GM19239 (cell line): ENCODE measurements at places on chromosomes 7 and 10.

DNA sequence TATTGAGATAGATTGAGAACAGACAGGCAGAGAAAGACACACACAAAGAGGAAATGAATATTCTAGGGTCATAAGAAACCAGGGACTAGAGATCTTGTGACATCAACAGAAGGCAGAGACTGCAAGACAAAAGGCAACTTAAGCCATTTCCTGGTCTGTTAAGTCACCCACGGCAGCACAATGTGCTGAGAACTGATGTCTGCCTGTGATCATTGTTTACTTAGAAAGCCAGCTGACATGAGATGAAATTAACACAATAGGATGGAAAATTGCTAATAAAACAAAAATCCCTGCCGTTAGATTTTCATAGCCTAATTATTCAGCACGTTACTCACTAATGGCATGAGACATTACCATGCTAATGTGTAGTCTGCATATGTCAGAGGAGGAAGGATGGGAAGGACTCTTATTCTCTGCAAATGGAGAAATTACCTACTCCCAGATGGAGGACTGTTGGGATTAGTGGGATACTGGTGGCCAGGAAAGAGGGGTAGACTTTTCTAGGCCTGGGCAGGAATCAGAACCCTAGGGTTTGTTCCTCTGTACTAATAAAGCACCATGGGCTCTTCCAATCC is 191.3 kb upstream of the PODXL start:
- no peak for DNase-seq

DNA sequence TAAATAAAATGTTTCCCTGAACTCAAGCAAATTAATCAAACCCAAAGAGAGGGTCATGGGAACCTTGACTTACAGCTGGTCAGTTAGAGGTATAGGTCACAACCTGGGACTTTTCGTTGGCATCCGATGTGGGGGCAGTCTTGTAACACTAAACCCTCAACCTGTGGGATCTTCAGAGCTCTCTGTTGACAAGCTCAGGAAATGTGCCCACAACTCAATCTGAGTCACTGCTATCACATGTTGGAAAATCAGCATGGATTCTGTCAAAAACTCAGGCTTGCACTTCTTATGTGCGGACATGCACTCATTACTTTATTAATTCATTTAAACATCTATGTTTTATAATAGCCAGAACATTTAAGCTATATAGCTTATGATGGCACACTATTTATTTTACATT is 424.6 kb upstream of the SORCS1 start:
- DNase-seq, result no peak

DNA sequence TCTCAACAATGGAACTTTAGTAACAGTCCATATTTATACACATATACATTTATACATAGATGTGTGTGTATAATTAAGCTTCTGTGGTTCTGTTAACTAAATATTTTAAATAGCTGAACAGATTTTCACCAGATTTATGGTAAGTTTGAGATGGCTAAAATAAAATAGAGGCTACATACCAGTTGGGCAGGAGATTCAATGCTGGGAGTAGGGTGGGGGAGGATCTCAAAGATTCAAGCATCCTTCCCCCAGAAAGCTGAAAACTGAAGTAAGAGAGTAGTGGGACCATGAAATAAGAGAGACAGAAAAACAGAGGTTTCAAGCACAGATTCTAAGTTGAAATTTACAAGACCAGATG is 14.0 kb downstream of the LRRC17 start:
- no peak for DNase-seq

DNA sequence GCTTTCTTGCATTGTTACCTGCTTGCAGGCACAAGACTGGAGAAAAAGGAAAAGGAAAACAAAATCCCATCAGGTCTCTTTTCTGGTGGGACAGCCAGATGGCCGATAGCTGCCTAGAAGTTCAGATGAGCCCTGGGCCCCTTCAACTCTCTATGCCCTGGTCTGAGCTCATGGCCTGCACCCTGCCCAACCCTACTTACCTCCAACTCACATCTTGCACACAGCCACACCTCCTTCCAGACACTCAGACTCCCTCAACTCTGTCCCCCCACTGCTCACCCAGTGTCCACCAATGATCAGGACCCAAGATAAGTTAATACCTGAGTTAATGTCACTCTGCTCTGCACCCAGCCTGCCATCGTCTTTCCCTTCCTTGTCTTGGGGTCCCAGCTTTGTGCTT is 10.9 kb downstream of the RBP3 start:
- DNase-seq, result no peak

DNA sequence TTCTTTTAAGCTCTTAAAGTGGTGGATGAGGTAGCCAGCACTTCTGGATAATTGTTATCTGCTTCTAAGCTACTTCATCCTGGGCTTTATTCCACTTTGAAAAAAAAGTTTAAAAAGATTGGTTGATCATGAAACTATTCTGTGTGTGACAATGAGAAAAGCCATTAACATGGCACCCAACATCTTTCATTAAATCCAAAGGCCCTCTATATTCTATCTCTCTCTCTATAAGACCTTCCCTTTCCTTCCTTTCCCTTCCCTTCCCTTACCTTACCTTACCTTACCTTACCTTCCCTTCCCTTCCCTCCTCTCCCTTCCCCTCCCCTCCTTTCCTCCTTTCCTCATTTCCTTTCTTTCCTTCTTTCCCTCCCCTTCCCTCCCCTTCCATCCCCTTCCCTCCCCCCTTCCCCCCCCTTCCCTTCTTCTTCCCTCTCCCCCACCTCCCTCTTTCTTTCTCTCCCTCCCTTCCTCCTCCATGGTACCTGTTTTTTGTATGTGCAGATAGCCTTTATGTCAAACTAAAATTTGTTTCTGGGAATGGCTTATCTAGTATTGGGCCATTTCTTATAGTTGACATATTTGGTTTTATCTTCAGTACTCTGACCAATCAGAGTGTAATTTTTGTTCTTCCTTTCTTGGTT is 218.7 kb downstream of the DKK1 start:
- DNase-seq, result no peak

- DNase-seq, result no peak
These were observed 102.2 kb upstream of the ELMO1 start for GRCh38 chr7:37550872-37551271.

DNA sequence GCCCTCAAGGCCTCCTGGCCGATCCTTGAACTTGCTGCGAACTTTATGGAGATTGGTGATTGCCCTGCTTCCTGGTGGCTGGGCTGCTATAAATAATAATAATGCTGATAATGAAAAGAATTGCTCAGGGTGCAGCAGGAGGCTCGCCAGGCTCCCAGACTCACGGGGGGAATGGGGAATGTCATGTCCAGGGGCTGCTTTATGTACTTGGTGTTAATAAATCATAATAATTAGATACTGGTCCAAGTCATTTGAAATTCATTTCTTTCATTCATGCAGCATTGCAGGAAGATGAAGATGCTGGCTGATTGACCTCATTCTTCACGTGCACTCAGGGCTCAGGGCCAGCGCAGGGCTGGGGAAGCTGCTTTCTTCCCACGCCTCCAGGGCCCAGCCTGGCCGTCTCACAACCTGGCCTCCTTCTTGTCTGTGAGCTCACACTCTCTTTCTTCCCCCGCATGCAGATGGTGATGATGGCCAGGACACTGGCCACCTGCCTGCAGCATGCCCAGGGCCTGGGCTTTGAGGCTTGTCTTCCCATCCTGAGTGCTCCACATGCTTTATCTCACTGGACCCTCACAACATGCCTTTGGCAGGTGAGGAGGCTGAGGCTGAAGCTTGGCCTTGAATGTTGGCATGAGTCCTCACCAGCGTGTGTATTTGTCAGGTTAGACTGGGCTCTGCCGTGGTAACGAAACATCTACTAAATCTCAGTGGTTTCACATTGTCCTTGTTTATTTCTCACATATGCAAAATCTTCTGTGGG is 138.4 kb upstream of the TNS3 start:
- DNase-seq, result no peak

DNA sequence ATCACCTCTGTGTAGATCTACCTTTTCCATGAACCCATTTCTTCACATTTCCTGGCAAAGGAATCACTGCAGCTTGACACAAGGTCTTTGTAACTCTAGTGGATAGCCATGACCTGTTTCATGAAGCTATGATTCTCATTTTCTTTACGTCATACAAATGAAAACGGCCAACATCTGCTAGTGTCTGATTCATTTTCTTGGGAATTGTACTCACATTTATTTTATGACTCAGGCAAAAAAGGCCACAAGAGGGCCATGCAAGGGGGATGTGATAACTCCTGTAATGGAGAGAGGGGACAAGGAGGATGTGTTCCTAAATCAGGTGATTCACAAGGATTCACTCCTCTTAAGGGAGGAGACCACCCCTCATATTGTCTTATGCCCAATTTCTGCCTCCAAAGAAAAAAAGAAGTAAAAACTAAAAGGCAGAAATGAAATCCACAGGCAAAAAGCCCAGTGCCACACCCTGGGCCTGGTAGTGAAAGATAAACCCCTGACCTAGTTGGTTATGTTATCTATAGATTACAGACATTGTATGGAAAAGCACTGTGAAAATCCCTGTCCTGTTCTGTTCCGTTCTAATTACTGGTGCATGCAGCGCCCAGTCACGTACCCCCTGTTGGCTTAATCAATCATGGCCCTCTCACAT is 249.9 kb downstream of the IPMK start:
- no peak for DNase-seq

GRCh38 chr7:122525355-122525754 is 173.6 kb downstream of the RNF133 start:
- DNase-seq, result no peak

DNA sequence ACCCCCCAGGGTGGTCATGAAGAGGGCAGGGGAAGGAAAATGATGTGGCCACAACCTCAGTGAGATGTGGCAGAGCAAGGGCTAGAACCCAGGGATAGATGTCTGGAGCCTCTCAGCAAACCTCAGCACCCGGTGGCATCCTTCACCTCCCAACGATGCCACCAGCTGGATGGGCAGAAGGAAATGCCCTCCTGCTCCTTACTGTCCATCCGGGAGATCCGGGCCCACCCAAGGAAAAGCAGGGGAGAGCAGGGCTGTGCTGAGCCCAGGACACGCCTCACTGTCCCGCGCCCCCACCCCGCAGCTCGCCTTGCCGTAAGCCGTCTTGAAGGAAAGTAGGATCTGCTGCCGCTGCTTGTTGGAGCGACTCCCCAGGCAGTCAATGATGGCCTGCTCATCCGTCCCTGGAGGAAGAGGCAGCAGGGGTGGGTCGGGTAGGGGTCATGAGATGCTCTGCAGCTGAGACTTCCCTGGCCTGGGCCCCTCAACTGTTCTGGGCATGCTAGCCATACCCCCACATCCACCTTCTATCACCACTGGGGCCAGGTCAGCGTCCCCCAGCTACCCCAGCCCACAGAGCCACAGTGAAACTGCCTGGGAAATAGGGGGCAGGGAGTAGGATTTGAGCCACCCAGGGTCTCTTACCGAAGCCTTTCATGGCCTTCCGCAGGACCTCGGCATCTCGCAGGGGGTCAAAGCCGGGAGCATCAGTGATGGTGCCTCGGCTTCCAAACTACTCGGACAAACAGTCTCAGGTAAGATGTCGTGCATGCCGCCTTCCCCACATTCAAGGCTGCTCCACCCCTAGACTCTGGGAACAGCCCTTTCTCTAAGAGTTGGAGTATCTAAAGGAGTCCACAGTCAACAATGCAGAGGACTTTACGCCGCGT is 34.3 kb downstream of the PLAC9 start:
- no peak for DNase-seq

DNA sequence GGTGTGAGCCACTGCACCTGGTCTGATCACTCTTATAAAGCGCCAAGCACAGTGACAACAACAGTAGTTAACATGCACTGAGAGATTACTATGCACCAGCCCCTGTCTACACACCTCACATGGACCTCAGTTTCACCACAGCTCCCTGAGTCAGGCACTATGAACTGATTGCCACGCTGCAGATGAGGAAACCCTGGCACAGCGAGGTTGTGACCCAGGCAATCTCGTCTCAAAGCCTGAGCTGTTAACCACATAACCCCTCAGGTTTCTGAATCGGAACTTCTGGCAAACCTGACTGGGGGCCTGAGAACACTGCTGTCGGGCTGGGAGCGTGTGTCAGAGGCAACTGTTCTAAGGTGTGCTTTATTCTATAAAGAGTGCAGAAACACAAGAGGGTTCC is 150.8 kb downstream of the RNF216 start:
- DNase-seq, result no peak

DNA sequence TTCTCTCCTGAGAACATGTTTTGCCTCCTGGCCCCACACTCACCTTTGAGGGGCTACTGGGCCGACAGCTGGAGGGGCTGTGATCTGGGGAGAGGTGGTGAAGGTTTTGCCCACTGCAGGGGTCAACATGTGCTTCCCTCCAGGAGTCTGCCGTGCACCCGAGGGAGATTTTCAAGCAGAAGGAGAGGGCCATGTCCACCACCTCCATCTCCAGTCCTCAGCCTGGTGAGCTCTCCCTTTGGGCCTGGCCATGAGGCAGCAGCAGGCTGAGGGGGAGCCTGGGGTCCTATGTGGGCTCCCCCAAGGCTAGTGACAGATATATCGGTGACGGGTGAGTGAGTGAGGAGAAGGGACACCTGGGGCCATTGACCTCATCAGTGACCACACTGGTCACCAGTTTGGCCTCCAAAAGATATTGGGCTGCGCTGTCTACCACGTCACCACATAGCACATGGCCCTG is 6.6 kb downstream of the PGAM2 start:
- no peak for DNase-seq

- DNase-seq, result no peak
These were observed 76.2 kb downstream of the CTBP2 start for GRCh38 chr10:125084191-125084613.

- no peak for DNase-seq
These were observed 121.4 kb downstream of the AUTS2 start for GRCh38 chr7:69719717-69720116.

DNA sequence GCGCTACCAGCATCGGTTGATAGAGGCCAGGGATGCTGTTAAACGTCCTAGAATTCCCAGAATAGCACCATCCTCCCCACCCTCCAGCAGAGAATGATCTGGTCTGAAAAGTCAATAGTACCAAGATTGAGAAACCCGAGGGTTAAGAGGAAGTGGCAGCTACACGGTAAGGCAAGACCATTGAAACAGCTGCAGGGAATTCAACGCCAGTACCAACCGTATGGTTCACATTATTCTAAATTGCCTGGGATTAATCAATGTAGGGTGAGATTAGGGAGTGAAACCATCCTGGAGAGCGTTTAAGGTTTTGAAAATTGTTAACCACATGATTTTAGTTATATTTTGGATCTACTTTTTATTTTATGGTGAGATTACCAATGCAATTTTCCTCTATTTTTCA is 352.2 kb downstream of the PRPF18 start:
- DNase-seq, result no peak

DNA sequence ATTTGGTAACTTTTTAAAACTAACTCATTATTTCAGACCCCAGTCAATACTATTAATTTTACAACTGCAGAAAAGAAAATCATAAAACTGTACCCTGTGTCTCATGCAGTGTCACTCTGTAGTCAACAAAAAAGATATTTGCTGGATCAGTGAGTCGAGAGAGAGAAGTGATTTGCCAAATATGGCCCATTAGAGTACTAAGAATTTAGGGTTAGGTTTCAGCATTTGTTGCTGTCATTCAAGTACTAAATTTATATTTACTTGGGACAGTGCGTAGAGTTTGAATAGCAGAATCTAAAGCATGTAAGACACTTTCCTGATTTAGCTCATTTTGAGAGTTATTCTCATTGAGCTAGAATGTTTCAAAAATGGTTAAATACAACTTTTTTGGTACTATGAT is 38.9 kb downstream of the CACNA2D1 start:
- no peak for DNase-seq
